ENCODE measurements at places on chromosomes 2 and 18.

- no peak for DNase-seq
Observed at GRCh38 chr2:69253112-69253511, 133.9 kb downstream of the GFPT1 start.

DNA sequence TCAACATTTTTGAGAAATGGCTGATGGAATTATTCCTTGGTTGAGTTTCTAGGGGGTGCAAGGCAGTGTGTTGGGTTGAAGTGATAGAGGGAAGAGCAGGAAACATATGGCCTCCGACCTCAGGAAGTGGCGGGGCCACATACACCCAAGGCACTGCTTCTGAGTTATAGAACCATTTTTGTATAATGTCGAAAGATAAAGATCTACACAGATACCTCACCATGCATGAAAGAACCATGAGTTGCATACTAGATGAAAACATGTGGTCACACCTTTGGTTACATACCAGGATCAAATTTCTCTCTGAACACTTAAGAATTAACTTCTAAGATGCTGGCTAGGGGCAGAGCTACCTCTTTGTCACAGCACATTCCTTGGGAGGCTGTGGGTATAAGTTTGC lies 23.2 kb downstream of the LAMA3 start:
- no peak for DNase-seq

DNA sequence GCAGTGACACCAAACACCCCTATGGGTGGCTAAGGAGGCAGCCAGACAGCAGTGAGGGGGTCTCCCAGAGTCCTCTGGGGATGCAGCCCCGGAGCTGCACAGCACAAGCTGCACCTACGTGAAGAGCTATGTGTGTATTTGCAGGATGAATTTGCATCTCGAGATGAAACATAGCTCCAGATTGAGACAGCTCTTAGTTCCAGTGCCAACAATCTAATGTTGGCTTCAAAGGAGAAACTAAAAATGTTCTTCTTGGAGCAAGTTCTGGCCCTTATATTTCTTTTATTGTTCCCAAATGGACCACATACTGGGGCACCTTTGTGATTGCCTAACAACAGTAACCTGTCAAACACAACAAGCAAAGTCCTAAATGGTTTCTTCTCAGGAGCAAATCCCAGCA lies 233.9 kb downstream of the SLC4A3 start:
- no peak for DNase-seq

- peak; percentile 61 for DNase-seq
Observed at GRCh38 chr2:86280191-86280667, 57.2 kb downstream of the REEP1 start.

DNA sequence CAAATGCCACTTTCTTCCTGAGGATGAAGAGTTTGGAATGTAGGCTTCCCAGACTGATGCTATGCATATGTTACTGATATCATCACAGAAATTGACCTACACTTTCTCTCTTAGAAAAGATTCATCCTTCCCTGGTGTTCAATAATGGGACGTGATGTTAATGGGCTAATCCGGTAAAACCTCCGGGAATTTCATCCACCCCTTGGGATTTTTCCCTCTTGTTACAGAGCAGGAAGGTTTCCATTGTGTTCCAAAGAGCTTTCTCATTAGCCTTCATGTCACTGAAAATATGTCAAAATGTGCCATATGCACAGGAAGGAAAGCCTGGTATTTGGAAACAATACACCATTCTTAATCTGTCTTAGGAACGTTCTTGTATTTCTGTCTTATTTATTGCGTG lies 20.7 kb downstream of the ALPK2 start:
- DNase-seq: no peak

- no peak for DNase-seq
Observed at GRCh38 chr2:207835805-207836204, 66.1 kb upstream of the FZD5 start.

- no peak for DNase-seq
Observed at GRCh38 chr2:240789501-240790369, 30.3 kb downstream of the KIF1A start.

DNA sequence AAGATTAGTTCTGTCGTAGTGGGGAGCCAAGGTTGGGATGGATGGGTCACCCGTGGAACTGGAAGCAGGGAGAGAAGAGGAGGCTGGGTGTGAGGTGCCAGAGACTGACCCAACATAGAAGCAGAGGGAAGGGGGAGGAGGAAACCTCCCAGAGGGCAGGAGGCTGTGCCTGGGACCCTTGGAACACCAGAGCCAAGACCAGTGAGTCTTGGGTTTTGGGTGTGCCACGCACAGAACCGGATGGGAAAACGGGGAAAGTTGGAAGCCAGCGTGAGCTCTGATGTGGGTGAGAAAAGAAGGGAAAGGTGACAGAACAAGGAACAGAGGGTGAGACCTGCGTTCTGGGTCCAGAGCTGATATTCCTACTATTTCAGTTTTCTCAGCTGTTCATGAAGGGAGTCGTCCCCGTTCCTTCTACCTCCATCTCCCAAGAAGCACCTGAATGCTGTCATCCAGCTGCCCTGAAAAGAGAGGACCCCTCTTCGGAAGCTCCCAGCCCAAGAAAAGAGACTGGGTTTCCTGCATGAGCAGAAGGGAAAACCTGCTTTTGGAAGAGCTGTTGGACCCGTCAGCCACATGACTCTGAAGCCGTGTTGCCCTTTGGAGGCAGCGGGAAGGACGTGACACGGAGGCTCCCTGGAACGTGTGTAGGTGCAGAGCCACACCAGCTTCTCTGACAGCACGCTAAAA lies 250.1 kb downstream of the NDUFA10 start:
- no peak for DNase-seq

- DNase-seq: no peak
Observed at GRCh38 chr2:45596761-45597160, 14.3 kb downstream of the SRBD1 start.

- DNase-seq: no peak
Observed at GRCh38 chr2:206389164-206389563, 54.2 kb upstream of the ADAM23 start.

- no peak for DNase-seq
Observed at GRCh38 chr2:133142087-133142486, 426.2 kb downstream of the NCKAP5 start.

DNA sequence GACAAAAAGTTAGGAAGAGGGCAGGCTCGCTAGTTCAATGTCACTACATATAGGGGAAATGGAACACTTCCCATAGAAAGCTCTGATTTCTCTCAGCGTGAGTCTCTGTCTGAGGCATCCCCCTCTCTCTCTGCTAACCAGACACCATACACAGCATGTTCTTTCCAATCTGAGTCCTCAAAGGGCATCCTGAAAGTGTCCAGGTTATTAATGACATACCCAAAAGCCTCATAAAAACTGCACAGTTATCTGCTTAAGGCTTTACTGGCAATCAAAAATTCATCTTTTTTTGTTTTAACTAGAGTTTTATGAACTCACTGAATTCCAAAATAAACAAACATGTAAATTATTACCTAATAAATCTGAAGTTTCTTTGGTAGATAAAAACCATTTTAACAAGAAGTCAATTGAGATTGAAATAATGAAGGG lies 137.4 kb downstream of the AFF3 start:
- no peak for DNase-seq

GRCh38 chr2:85936421-85937068 lies 47.8 kb upstream of the ST3GAL5 start:
- no peak for DNase-seq

GRCh38 chr2:233288663-233289062 lies 19.0 kb upstream of the SAG start:
- no peak for DNase-seq

GRCh38 chr18:79438898-79439627 lies 43.3 kb downstream of the NFATC1 start:
- peak; percentile 77 for DNase-seq

- peak; percentile 12 for DNase-seq
Observed at GRCh38 chr2:8569332-8569930, 112.4 kb upstream of the ID2 start.

DNA sequence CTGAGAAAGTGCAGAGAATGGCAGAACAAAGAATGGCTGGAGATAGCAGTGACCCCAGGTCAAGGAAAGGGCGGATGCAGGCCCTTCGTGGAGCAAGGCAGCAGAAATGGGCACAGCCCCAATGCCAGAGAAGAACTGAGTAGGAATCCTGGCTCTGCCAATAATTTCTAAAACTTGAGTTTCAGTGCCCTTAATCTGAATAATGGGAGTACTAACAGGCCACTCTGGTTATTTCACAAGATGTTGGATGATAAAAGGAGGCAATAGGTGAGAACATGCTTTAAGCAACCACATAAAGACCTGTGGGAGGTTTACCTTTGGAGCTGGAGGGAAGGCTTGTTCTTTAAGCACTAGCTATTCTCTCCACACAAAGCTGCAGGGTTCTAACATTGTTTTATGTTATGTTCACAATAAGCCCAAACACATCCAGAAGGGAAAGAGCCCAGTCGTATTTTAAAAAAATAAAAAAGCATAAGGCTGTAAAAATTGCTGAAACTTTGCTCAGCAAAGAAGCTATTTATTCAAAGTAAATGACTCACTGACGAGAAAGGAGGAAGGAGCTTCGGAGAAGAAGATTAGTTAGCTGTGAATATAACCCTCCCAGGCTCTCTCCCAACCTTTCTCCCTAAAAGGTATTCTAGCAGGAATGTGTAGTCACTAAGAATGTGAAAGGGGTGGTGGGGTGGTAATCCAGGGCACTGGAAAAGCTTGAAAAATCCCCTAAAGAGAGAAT lies 470.2 kb downstream of the TXNL1 start:
- no peak for DNase-seq

DNA sequence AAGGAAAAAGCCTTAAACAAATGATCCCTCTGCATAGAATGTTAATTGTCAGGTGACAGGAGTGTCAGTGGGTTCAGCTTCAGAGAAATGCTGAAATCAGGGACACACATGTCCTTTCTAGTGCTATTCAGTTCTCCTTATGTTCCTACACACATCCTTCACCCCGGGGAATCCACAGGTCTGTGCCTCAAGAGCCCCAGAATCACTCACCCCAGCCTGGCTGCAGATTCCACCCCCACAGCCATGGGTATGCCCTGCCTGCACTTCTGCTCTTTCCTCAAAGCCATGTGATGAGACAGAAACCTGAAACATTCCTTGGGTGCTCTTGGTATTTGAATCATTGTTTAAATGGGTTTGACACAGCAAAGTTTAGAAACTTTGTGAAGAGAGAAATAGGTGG lies 27.4 kb upstream of the FZD7 start:
- no peak for DNase-seq

Measured in femur (tissue), 1 donor.